ENCODE measurements at places on chromosomes 2 and 18.

- no peak for DNase-seq
Observed at GRCh38 chr2:216911886-216912285, 52.0 kb upstream of the TNP1 start.

- no peak for DNase-seq
Observed at GRCh38 chr18:47591429-47591828, 339.0 kb downstream of the SMAD2 start.

DNA sequence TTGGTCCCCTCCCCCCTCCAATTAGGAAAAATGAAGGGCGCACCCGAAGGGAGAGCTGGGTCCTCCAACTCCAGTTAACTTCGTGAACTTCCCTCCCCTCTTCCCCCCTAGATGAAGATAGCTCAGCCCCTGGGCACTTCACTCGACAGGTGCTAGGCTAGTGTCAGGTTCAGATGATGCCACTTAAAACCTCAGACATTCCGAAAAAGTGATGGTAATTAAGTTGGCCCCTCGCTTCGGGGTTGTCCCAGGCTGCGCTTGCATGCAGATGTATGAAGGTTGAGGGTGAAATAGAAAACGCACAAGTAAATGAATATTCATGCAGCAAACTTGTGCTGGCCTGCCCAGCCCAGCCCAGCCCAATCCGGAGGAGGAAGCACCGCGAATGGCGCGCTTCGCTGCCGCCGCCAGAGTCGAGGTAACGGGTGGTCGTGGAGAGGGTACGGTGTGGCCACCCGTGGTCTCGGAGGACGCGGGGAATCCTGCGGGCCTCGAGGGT lies 3.0 kb upstream of the GBX2 start:
- no peak for DNase-seq

- no peak for DNase-seq
Observed at GRCh38 chr2:6053743-6054142, 361.6 kb downstream of the SOX11 start.

GRCh38 chr2:8676191-8676920 lies 5.5 kb upstream of the ID2 start:
- no peak for DNase-seq

DNA sequence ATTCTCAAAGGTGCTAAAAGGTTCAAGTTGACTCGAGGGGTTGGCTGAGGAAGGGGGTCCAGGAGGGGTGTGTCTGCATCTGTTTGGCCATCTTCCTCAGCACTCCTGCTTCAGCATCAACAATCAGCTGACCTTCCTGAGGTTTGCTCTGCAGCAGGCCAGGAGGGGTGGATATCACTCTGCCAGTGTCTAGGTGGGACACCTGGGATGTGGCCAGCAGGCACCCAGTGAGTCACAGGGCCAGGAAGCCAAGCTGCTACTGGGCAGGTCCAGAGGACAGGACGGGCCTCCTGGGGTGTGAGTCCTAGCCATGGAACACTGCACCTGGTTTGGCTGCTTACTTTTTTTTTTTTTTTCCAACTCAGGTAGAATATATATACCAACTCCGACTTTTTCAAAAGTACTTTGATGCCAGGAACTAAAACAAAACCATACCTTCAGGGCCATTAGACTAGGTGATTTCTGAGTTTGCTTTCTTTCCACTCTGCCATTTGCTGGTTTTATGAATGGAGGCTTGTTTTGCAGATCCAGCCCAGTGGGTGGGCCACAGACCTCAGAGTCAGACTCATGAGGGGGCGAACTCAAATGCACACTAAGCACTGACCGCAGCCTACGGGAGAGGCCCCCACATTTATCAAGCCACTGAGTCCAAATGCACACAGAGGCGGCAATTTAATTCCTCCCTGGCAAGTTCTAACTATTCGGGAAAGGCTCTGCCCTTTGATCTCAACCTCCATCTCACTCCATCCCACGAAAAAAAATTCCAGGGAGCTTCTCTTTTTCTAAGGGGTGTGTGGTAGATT lies 76.0 kb downstream of the UXS1 start:
- DNase-seq = no peak

GRCh38 chr2:188440849-188441248 lies 149.2 kb downstream of the GULP1 start:
- no peak for DNase-seq

DNA sequence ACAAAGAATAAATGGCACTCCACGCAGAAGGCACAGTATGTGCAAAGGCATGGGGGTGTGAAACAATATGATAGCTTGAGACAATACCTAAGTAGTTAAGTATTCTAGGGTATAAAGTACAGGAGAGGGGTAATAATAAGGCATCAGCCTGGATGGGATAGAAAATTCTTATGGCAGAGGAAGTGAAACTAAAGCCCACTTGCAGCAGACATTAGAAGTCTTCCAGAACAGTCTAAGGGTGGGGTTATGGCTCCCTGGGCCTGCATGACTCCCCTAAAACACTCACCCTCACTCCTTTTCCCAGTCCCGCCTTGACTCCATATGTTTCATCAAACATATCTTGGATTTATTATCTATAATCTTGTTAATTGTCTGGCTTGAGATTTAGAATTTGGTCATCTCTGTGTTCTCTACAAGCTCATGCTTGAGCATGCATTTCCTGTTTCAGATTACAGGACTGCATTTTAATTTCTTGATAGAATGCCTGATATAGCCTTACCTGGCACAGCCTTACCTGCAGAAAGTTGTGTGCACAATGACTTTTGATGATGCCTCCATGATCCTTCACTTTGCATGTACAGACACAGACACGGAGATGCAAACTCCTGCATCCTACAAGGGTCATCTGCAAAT lies 28.5 kb upstream of the TMBIM1 start:
- DNase-seq = no peak

GRCh38 chr18:70840649-70841048 lies 551.8 kb downstream of the SOCS6 start:
- DNase-seq = no peak

- no peak for DNase-seq
Observed at GRCh38 chr2:162330881-162331280, 12.4 kb upstream of the IFIH1 start.

DNA sequence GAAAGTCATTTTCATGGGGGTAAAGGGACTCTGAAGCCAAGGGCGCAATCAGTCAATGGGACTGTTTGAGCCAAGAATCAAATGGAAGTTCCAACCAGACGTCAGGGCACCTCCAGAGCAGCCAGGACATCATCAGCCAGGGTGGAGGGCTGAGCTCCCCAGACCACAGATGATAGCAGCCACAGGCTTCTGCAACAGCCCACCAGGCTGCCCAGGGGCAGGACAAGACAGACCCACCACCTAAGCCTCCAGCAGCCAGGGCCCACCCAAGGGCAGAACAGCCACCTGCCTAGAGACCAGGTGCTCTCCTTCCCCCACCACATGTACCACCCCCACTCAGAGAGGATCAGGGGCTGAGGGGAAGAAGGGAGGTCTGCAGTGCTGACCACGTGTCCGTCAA lies 53.8 kb upstream of the SLC66A3 start:
- DNase-seq = no peak

- DNase-seq = no peak
Observed at GRCh38 chr2:71721362-71721665, 268.0 kb downstream of the DYSF start.

DNA sequence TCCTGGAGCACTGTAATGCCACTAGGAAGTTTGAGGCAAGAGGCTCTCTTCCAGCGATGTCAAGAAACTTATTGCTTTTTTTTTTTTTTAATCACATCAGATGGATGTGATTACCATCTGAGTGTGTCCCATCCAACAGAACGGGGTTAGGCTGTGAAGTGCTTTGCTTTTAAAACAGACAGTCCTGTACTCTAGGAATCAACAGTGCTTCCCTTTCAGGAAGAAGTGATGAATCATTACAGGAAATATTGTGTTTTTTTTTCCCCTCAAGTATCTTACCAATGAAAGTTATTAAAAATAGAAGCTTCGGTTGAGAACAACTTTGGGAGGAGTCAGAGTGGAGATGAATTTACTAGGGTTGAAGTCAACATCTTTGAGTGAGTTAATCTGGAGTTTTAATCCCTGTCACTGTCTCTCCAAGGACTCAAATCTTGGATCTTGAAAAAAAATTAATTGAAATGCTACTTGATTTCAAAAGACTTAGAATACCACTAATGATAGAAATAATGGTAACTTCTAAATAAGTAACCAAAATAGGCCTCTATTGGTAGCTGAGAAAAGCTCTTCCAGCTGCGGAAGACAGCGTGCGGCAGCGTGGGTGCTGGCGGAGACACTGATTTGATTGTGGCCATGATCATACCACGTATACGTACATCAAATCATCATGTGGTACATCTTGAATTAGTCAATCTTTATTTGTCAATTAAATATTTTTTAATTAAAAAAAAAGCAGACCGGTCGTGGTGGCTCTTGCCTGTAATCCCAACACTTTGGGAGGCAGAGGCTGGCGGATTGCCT lies 45.5 kb downstream of the GATA6 start:
- no peak for DNase-seq

- DNase-seq = no peak
Observed at GRCh38 chr2:239932881-239933735, 92.0 kb downstream of the NDUFA10 start.

DNA sequence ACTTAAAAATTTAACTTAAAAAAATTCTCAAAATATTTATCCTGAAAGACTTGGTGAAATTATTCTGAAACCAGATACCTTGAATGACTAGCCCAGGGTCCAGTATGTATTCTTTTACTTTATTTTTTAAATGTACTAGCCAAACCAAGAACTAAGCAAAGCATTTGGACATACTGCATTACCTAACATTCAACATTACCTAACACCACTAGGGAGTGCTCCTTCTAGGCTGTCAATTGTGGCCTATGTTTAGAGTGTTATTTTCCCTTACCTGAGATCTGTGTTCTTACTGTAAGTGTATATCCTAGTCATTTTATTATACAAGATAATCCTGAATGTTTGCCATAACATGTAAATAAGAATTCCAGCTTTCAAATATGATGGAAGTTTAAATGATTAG lies 496.6 kb downstream of the PTPRM start:
- DNase-seq = no peak

- no peak for DNase-seq
Observed at GRCh38 chr2:179435000-179435399, 170.4 kb upstream of the SESTD1 start.

DNA sequence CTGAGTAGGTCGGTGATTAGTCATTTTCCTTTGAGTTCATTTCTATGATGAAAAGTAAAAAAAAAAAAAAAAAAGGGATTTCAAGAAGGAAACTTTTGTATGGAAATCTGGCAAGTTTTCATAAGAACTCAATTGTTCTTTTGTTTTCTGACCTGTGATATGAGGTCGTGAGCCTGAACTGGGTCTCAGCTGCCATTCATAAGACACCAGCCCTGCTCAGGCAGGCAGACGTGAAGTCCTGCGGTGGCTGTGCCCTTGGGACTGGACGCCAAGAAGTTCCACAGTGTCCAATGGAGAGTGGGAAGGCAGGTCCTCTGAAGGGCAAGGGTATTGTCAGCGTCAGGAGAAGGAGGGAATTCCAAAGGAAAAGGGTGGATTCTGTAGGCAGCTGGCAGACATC lies 183.9 kb downstream of the NCK2 start:
- DNase-seq = no peak

DNA sequence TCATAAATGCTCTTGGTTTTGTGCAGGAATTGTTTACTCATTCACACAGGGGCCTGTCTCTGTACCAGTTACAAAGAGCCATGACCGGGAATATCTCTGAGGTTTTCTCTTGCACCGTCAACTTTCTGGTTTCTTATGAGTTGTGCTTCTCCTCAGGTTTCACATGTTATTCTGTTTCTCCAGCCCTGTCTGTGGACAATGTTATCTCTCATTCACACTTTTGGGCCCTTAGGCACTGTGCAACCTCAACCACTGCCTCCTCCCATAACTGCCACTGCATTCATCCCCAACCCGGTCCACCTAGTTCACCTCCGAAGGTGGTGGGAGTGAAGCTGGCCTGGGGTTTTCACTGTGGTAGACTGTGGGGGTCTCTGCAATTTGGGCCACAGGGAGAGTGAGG lies 22.5 kb upstream of the NEDD4L start:
- no peak for DNase-seq

GRCh38 chr2:73886357-73886756 lies 6.5 kb upstream of the ACTG2 start:
- no peak for DNase-seq

DNA sequence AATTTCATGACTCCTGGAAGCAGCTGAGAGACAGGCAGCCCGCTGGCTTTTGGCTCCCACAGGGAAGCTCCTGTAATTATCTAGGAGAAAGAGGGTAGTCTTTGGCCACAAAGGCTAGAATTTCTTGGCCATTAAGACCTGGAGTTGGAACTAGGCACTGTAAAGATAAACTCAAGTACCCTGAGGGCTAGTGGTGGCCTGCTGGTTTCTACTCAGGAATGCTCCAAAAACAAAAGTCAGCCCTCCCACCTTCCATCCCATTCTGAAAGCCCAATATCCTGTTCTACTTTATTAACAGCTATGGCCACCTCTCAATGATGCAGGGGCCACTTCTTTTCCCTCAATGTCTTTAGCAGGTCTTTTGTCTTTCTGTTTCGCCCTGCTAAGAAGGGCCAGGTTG lies 34.0 kb upstream of the CYP26B1 start:
- no peak for DNase-seq

DNA sequence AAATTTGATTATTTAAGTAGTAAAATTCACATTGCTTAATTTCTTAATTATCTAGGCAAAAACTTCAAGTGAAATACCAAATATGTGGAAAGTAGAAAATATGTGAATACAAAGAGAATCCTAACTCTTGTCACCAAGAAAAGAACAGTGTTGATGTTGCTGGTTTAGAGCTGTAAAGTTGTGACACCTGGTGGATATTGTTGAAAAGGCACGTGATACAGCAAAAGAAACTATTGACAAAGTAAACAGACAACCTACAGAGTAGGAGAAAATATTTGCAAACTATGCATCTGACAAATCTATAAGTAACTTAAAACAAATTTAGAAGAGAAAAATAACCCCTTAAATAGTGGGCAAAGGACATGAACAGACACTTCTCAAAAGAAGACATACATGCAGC lies 25.6 kb upstream of the ZC3H15 start:
- DNase-seq = no peak

DNA sequence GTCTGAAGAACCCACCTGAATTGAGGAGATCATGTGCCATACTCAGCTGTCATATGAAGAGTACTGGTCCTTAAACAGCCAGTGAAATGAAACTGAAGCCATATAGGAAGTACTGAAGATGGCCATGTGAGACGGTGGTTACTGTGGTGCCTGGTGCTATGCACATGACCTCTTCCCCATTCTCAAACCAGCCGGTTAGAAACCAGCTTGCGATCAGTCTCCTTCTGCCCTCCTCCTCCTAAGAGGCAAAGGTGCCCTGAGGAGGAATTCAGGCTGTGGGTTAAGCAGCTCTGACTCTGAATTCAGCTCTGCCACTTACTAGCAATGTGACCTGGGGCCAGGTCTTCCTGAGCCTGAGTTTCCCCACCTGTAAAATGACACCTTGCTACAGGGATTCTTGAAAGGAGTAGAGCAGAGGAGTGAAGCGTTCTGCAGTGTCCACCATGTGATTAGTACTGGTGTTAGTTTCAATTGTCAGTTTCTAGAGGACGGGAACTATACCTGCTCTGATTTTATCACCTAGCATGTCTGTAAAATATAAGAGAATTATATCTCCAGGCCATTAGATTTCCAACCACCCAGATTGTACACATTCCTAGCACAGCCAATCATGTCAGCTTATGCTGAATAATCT lies 5.1 kb downstream of the FECH start:
- DNase-seq = no peak

All from activated effector memory CD4-positive, alpha-beta T cell treated with Interleukin-2 at 50 U/mL for 16 hours (primary cell).